Prostate gland (tissue), 2 donors: ENCODE measurements at places on chromosomes 11 and 22. TPM values are rescaled to one million over a fixed set of nuclear protein-coding genes. Genes with fewer than 3 reads are reported as not detected.

- H3K27me3 ChIP-seq, result peaks cover under 1% of the 10 kb centered on the region
- no peak overlapping the region for H3K4me3 ChIP-seq
- DNase-seq, result no peak
- no peaks in the 10 kb centered on the region for H3K4me1 ChIP-seq
- no peak overlapping the region for H3K27ac ChIP-seq
- no peaks in the 10 kb centered on the region for H3K36me3 ChIP-seq
Measured at GRCh38 chr11:69696749-69697468, 6.9 kb downstream of the FGF19 start.

The IGSF22 gene
- total RNA-seq, result 1.1 TPM

DNA sequence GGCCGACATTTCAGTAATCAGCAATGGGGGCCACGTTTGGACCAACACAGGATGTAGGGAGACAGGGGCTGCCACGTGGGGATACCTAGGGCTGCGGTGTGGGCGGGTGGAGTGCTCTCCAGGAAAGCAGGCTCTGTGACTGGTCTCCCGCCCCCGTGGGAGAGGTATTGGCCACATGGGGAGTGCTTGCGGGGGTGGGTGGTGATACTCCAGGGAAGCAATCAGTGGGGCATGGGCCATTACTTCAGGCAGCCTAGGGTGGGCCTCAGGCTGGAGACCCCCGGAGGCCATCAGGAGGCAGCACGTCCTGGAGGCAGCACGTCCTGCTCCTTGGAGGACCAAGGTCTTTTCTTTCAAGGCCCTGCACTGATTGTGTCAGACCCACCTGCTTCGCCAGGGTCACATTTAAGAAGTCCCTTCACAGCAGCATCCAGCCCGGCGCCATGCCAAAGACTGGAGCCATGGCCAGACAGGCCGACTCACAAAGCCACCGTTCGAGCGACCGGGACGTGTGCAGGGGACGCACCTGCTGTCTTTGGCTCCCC is 3.0 kb upstream of the MUC2 start:
- no peak for DNase-seq
- H3K27me3 ChIP-seq, result no peaks in the 10 kb centered on the region
- H3K36me3 ChIP-seq, result no peaks in the 10 kb centered on the region
- H3K4me3 ChIP-seq, result no peak overlapping the region
- H3K4me1 ChIP-seq, result peaks cover 4% of the 10 kb centered on the region

DNA sequence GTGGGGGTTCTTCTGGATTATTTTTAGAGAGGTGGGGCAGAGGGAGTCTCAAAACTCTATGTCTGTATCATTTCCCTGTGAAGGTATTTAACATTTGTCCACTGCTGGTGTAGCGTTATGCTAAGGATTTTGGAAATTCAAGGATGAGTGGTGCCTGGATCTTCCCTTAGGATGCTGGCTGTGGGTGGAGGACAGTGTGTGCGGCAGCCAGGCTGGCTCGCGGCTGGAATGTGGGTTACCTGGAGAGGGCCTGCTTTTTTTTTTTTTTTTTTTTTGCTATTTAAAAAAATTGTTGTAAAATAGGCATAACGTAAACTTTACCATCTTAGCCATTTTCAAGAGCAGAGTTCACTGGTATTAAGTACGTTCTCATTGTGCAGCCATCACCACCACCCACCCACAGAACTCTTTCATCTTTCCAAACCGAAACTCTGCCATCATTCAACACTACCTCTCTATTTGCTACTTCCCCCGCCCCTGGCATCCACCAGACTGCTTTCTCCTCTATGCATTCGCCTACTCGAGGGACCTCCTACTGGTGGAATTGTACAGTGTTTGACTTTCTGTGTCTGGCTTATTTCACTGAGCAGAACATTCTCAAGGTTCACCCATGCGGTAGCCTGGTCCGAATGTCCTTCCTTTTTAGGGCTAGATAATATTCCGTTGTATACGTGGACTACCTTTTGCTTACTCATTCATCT is 67.1 kb downstream of the PARVB start:
- no peak for DNase-seq
- no peaks in the 10 kb centered on the region for H3K4me1 ChIP-seq
- no peak overlapping the region for H3K4me3 ChIP-seq
- H3K27ac ChIP-seq, result no peak overlapping the region
- no peaks in the 10 kb centered on the region for H3K36me3 ChIP-seq

GRCh38 chr22:42217752-42218280 is 52.6 kb downstream of the TCF20 start:
- DNase-seq, result no peak
- no peaks in the 10 kb centered on the region for H3K27me3 ChIP-seq
- H3K4me1 ChIP-seq, result no peaks in the 10 kb centered on the region
- no peak overlapping the region for H3K4me3 ChIP-seq
- H3K27ac ChIP-seq, result no peak overlapping the region

DNA sequence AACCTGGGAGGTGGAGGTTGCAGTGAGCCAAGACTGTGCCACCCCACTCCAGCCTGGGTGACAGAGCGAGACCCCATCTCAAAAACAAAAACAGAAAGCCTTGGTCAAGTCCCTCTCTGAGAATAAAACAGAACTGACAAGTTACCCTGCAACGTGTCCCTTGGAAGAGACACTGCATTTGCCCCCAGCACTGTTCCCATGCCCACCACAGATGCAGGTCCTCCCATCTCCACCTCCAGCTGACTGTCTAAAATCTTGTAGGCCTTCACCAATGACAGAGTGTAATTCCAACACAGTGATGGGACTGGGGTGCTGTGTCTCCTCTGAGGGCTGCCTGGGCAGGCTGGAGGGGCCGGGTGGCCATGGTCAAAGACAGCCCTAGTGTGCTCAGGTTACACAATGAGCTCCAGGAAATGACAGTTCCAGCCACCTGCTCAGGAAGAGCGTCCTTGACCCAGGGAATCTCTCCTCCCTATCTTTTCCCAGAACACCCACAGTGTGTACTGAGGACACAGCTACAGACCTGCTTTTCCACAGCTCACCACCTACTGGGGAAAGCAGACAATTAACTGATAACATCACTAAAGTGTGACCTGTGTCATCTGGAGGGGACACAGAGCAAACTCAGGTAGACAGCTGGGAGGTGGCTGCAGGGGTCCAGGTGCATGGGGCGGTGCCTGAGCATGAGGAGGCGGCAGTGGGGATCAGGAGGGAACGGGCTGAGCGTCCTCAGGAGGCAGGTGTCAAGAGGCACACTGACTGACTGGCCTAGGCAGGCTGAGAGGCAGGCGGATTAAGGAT is 56.4 kb downstream of the ARFGAP3 start:
- H3K27ac ChIP-seq, result peak overlapping the region; percentile 63
- no peak for DNase-seq
- peaks cover 4% of the 10 kb centered on the region for H3K36me3 ChIP-seq
- H3K4me1 ChIP-seq, result peaks cover 15% of the 10 kb centered on the region
- no peak overlapping the region for H3K4me3 ChIP-seq

GRCh38 chr11:98710986-98711385 is 309.8 kb upstream of the CNTN5 start:
- no peak overlapping the region for H3K27ac ChIP-seq
- H3K4me3 ChIP-seq, result no peak overlapping the region
- H3K4me1 ChIP-seq, result no peaks in the 10 kb centered on the region
- no peaks in the 10 kb centered on the region for H3K36me3 ChIP-seq

DNA sequence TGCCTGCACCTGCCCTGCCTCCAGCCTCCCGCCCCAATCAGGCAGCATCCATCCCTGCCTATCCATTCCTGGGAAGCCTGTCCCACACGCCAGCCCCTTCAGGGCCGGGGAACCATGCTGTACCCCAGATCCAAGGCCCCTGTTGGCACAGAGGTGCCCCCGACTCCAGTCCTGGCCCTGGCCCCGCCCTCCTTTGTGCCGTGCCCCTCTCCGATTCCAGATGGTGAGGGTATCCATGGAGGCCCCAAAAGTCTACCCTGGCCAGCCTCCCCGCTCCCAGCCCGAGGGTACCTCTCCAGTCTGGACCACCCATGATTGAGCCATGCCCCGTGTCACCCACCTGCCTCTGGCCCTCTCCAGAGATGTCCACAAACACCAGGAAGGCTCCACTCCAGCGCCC is 2.7 kb upstream of the TH start:
- H3K27me3 ChIP-seq, result no peaks in the 10 kb centered on the region
- H3K4me3 ChIP-seq, result no peak overlapping the region
- no peak for DNase-seq

DNA sequence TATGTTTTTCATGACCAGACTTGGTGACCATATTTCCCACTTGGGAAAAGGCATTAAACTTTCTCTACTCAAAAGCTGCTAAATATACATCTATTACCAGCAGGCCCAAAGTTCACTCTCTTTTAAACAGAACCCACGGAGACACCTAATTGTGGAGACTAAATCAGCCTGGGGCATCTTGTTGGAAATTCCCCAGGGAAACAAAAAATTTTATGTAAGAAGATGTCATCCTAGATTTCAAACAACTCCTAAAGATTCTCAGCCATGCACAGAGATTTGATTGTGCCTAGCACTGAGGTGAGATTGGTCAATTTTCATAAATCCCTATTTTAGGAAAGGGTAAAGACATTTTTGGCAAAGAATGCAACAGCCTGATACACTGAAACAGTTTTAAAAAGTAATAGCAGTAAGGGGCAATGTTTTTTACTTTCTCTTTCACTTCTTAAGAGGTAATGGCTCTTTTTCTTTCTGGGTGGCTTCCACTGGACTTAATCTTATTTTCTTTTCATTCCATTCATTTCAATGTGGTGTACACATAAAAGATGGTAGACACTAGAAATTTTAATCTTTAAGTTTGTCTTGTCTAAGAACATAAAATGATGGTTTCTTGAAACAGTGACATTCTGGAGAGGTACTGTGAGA is 9.6 kb downstream of the OR52N2 start:
- H3K4me1 ChIP-seq, result no peaks in the 10 kb centered on the region
- H3K4me3 ChIP-seq, result no peak overlapping the region
- H3K36me3 ChIP-seq, result no peaks in the 10 kb centered on the region
- H3K27me3 ChIP-seq, result no peaks in the 10 kb centered on the region
- no peak for DNase-seq

The HTR3A gene
- not detected for total RNA-seq

DNA sequence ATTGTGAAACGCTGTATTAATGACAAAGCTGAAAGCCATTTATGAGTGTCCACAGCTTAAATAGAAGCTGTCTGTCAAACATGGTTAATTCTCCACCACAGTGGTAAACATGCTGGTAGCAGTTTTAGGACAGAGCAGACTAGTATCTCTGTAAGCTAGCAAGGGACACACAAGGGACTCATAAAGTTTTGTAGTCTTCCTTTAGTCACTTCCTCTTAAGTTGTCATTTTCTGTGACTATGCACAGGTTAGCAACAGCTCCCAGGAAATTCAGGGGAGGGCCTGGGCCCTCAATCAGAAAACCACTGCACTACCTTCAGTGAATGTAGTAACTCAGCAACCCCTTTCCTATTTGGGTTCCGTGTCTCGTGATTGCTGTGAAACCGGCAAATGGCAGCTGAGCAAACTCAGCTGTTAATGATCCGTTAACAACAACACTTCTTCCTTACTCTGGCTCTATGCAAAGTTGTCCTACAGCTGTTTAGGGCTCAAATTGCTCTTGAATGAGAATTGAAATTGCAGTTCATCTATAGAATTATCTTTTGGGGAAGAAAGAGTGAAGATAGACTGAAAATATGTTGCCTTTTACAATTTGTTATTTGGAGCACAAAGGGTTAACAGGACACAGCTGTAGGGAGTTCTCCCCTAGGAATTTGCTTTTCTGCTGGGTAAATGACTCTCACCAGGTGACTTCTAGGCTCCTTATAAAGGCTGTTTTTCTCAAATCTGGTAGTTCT is at the start of gene MMP26:
TSS of gene MMP26 (plus strand) at position 731 of the 736 bp plus-strand sequence.
- no peaks in the 10 kb centered on the region for H3K27me3 ChIP-seq
- H3K27ac ChIP-seq, result peak within 1 kb of the TSS; percentile 64
- no peak within 1 kb of the TSS for H3K4me3 ChIP-seq
- H3K36me3 ChIP-seq, result no peaks in the 10 kb centered on the region
- H3K4me1 ChIP-seq, result peaks cover 5% of the 10 kb centered on the region

The BLID gene
- total RNA-seq, result 3.3 TPM

- peaks cover 3% of the 10 kb centered on the region for H3K27me3 ChIP-seq
- no peaks in the 10 kb centered on the region for H3K4me1 ChIP-seq
- no peak for DNase-seq
- no peaks in the 10 kb centered on the region for H3K36me3 ChIP-seq
- H3K27ac ChIP-seq, result peak overlapping the region; percentile 72
Measured at GRCh38 chr11:119315131-119316015, 1.6 kb downstream of the MCAM start.

The GAL3ST1 gene
- 1.1 TPM for total RNA-seq

DNA sequence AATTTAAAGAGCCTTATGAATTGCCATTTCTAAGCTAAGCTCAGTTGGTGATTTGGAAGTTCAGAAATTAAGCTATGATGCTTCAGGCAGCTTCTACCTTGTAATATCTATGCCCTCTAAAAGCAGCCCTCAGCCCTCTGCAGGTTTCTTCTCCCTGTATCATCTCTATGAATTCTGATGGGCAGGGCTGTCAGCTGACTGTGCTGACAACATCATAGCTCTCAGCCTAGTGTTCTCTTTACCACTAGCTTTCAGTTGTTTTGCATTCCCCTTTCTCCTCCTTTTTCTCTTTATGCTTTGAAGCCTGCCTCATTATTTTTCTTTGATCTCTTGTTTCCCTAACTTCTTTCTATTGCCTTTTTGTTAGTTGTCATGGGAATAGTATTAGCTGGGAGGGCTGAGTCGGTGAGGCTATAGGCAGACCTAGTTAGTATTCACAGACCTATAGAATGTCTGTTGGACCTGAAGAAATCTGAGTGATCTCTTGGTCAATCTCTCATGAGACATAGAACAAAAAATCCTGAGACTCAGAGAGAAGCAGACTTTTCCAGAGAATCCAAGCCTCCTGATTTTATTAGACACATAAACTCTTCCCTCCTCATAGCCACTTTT is 535.4 kb downstream of the RAB38 start:
- no peak overlapping the region for H3K27ac ChIP-seq
- no peaks in the 10 kb centered on the region for H3K4me1 ChIP-seq
- H3K4me3 ChIP-seq, result no peak overlapping the region
- no peaks in the 10 kb centered on the region for H3K36me3 ChIP-seq

- no peaks in the 10 kb centered on the region for H3K36me3 ChIP-seq
- H3K4me1 ChIP-seq, result peaks cover 18% of the 10 kb centered on the region
- H3K27me3 ChIP-seq, result no peaks in the 10 kb centered on the region
Measured at GRCh38 chr11:85829172-85829571, 18.2 kb upstream of the SYTL2 start.

- DNase-seq, result no peak
- H3K27me3 ChIP-seq, result no peaks in the 10 kb centered on the region
- no peak overlapping the region for H3K4me3 ChIP-seq
- H3K4me1 ChIP-seq, result no peaks in the 10 kb centered on the region
Measured at GRCh38 chr11:28017816-28018215, 90.1 kb downstream of the KIF18A start.

The EMID1 gene
- 12.8 TPM for total RNA-seq

- DNase-seq, result no peak
- H3K4me1 ChIP-seq, result no peaks in the 10 kb centered on the region
- H3K27ac ChIP-seq, result no peak overlapping the region
- no peaks in the 10 kb centered on the region for H3K27me3 ChIP-seq
- no peak overlapping the region for H3K4me3 ChIP-seq
- H3K36me3 ChIP-seq, result no peaks in the 10 kb centered on the region
Measured at GRCh38 chr11:123129920-123130319, 65.1 kb downstream of the CLMP start.
